Esophagus squamous epithelium (tissue), 5 donors: ENCODE measurements at places on chromosomes 16 and 17. TPM values are rescaled to one million over a fixed set of nuclear protein-coding genes. Genes with fewer than 3 reads are reported as not detected.

The IGF2BP1 gene
- total RNA-seq = not detected

DNA sequence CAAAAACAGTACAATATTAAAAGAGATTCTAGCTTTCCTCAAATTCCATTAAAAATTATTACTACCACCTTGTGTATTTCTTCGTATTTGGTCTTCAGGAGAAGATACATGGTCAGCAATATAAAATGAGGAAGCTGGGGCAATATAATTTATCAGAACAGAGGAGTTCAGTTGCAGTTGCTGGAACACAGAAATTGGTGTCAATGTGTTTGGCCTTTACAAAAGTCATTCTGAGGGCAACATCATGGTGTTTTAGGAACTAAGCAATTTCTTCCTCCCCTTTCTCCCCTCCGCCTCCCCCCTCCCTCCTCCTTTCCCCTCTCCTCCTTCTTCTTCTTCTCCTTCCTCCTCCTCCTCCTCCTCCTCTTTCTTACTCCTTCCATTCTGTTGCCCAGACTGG lies 102.1 kb downstream of the YPEL2 start:
- DNase-seq = no peak

DNA sequence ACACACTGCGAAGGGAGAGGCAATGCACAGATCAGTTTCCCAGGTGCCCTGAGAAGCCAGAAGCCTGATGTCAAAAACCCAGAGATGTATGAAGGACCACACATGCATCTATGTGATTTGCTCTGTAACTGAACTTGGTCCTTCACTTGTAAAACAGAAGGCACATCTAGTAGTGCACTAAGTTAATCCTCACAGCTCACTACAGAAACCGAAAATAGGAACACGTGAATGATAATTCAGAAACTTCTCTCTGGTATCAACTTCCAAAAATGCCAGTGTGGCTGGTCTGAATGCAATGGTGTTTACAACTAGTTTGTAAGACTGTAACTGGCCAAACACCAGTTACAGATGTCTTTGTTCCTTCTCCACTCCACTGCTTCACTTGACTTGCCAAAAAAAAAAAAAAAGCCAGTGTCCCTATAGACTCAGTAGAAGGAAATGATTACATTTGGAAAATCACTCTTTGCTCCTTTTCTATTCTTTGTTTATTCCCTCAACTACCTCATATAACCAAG lies 11.3 kb downstream of the ANKRD40 start:
- DNase-seq = no peak

GRCh38 chr16:49936791-49937190 lies 80.9 kb upstream of the ZNF423 start:
- no peak for DNase-seq

DNA sequence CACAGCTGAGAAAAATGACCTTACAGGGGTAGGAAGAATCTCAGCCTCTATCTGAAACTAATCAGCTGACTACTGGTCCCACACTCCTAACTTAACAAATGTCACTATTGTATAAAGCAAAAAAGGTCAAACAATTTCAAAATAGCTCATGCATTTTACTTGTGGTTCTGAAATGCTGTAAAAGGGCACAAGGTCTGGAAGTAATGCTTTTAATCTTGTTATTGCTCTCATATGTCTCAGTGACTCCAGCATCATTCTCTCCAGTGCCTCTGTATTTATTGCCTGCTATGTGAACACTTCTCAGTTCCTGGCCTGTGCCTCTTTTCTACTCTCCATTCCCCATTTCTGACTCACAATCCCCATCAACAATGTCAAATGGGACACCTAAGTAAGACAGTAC lies 937.7 kb downstream of the CDH11 start:
- no peak for DNase-seq

The MT2A gene
- total RNA-seq = 114 TPM
